Pancreas (tissue), 10 donors: ENCODE measurements at places on chromosomes 16 and 17. TPM values are rescaled to one million over a fixed set of nuclear protein-coding genes. Genes with fewer than 3 reads are reported as not detected.

Gene HSD3B7
- 16.6 TPM for polyA plus RNA-seq

Gene CBX2
- polyA plus RNA-seq, result 2.6 TPM

Gene LGALS9C
- polyA plus RNA-seq, result 0.05 TPM

Gene FOXN1
- polyA plus RNA-seq, result not detected

Gene FOXL1
- 0.08 TPM for polyA plus RNA-seq

Gene TOM1L1
- 29.9 TPM for polyA plus RNA-seq

Gene CDRT15L2
- polyA plus RNA-seq, result not detected

GRCh38 chr17:69857412-69857835 is 217.6 kb upstream of the KCNJ16 start:
- DNase-seq, result no peak

- no peak for DNase-seq
Measured at GRCh38 chr16:81003610-81004460, 2.9 kb downstream of the CMC2 start.

GRCh38 chr16:47499080-47499699 is 38.1 kb downstream of the PHKB start:
- no peak for DNase-seq

- DNase-seq, result no peak
Measured at GRCh38 chr16:51149721-51150164, 1.3 kb downstream of the SALL1 start.

GRCh38 chr16:72203401-72203800 is 31.4 kb upstream of the PMFBP1 start:
- DNase-seq, result no peak

- peak; percentile 85 for DNase-seq
Measured at GRCh38 chr17:38729886-38730525, at the start of gene CISD3. CISD3 (plus strand) TSS chr17:38730341; CDS start chr17:38730359, 18 bp downstream.

- DNase-seq, result no peak
Measured at GRCh38 chr16:11273721-11274324, 394 bp upstream of the PRM3 start.

- no peak for DNase-seq
Measured at GRCh38 chr16:66344533-66345145, 21.9 kb upstream of the CDH5 start.

GRCh38 chr17:83079352-83079747 is at the start of gene METRNL:
METRNL (plus strand) TSS chr17:83079609; CDS start chr17:83079816, 207 bp downstream.
- peak; percentile 87 for DNase-seq

DNA sequence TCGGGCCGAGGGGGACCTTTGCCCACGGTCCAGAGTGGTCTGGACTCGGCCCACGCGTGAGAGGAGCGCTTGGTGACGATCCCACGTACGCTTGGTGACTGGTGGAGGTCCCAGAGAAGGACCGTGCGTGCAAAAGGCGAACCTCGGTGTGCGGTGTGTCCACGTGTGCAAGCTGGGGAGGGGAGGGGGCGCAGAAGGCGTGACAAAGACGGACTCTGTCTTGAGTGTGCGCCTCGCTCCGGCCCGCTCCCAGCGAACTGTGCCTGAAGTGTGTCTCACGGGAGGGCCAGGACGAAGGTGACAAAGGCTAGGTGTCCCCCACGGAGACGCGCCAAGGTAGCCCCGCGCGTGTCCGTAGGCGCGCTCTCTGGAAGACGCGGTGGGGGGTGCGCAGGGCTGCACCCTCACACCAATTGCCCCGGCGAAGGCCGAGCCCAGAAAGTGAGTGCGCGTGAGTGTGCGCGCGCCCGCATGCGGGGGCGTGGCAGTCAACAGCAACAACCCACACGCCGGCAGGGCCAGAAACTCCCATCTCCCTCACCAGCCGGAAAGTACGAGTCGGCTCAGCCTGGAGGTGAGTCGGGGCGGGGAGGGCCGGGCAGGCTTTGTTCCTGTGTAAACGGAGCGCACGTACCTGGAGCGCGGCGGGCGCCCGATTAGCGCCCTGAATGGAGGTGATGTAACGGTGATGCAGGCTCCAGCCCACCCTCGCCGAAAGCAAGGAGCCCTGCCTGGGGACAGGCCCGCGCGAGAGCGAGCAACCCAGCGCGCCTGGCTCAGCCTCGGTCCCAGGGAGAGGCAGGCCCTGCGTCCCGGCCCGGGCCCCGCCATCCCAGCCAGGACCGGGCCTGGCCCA is at the start of gene GPRC5C:
Gene GPRC5C, plus strand, starts transcription at position 521 of the 856 bp plus-strand sequence. CDS start 7,689 bp downstream, outside the sequence.
- peak; percentile 93 for DNase-seq

GRCh38 chr17:65529761-65530522 is 31.5 kb downstream of the AXIN2 start:
- DNase-seq, result no peak

GRCh38 chr17:47719411-47720152 is 13.5 kb upstream of the TBX21 start:
- DNase-seq, result no peak

- DNase-seq, result no peak
Measured at GRCh38 chr17:927611-928461, 51.7 kb downstream of the NXN start.

- DNase-seq, result peak; percentile 90
Measured at GRCh38 chr17:27494192-27495091, 38.2 kb downstream of the KSR1 start.

- DNase-seq, result no peak
Measured at GRCh38 chr17:31462261-31462660, 70.8 kb downstream of the RAB11FIP4 start.

DNA sequence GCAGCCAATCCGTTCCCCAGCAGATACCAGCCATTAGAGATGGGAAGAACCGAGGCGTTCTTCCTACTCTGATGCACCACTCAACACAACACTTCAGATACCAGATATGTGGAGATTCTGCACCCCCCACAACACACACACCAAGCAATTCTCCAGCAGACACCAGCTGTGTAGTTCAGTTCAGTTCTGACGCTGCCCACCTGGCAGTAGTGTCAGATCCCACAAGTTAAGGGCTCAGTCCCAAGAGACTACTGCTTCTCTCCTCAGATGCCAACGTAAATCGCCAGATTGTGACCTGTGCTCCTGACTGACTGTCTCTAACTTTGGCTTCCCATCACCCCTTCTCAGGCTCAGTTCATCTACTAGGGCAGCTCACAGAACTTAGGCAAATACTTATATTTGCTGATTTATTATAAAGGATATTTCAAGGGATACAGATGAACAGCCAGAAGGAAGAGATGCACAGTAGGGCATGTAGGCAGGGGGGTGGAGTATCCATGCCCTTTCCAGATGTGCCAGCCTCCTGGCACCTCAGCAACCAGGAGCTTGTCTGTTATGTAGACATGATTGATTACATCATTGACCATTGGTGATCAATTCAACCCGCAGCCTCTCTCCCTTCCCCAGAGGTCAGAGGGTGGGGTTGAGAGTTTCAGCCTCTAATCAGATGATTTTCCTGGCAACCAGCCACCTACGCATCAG is 110.6 kb downstream of the PRKCA start:
- no peak for DNase-seq

DNA sequence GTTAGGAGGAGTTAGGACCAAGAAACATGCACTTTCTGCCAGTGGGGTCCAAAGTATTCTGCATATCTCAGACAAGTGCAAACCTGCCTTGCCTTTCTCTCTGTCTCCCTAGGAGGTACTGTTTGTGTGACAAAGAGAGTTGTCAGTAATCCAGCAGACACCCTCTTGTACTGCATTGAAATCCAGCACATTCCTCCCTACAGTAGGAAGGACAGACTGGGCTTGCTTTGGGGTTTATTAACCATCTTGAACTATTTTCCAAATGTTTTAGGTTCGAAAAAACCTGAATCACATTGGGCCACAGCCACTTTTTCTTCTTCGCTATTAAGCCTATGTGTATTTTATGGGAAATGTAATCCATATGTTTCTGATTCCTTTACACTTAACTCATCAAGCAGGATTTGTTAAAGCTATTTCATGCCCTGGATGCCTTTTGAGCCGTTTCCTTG is 204.2 kb upstream of the KCNJ16 start:
- no peak for DNase-seq

GRCh38 chr16:30697264-30698138 is 1.5 kb upstream of the SRCAP start:
- no peak for DNase-seq

GRCh38 chr16:8283195-8283594 is 307.1 kb downstream of the TMEM114 start:
- no peak for DNase-seq

DNA sequence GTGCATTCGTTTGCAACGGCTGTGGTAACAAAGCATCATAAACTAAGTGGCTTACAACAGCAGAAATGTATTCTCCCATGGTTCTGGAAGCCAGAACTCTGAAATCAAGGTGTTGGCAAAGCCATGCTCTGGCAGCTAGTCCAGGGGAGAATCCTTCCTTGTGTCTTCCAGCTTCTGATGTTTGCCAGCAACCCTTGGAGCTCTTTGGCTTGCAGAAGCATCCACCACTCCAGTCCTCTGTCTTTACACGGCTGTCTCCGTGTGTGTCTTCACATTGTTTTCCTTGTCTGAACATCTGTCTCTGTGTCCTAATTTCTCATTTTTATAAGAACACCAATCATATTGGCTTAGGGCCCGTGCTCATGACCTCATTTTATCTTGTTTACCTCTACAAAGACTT is 265.3 kb upstream of the HSBP1 start:
- no peak for DNase-seq
